Neural progenitor cell (in vitro differentiated cells): ENCODE measurements at places on chromosomes 2 and 18. TPM values are rescaled to one million over a fixed set of nuclear protein-coding genes. Genes with fewer than 3 reads are reported as not detected.

- peak; percentile 90 for DNase-seq
Observed at GRCh38 chr2:98086491-98087446, at the start of gene VWA3B. VWA3B (plus strand) TSS chr2:98087167; CDS start chr2:98093093, 5,926 bp downstream.

DNA sequence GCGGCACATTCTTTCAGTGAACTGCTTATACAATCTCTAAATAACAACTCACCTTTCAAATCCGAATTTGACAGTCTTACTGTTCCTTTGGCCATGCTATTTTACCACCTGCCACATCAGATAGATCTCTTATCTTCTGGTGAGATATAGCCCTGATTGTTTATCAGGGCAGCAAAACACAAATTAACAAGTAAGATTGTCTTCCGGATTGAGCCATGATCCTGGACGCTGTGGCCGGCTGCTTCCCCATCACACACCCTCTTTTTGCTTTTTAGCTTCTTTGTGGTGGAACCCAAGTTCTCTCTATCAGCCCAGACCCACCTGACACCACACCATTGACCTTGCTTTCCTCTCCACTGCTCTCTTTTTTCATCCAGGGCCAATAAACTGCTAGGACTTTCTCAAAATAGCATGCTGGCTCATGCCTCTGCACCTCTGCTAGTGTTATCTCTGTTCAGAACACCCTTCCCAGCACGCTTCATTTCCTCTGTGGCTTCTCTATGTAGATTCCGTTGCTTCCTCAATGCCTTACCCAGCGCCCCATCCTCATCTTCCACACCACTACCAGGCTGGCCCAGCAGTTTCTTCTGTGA is 111.8 kb upstream of the CNTNAP5 start:
- DNase-seq = no peak

DNA sequence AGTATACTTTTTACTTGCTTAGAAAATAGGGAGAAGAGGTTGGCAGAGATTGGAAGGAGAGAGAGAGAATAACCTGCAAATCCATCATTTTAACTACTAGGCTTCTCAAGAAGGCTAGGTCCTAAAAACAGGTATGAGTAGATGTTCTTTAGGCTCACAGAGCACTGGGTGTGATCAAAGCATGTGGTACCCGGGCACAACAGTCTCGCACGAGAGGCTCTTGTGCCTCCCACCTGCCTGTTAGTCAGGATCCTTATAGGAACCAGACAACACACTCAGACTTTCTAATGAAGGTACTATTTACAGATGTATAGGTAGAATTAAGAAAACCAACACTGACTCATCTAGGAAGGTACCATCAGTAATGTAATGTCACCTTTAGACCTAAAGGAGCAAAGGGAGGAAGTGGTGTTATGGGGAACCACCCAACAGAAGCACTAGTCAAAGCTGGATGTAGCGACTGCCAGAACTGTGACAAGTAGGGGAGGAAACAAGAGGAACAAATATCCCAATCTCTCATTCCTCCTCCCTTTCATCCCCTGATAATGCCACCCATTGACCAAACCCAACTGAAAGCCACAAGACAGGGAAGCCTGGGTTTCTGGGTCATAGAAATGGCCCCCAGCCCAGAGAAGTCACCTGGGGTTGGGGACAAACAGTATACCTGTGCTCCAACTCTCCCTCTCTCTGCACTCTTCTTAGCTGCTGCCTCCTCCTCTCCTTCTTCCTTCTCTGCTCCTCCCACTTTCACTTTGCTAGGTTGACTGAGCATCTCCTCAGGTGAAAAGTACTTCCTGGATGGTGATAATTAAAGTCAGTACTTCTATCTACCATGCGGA is 16.0 kb upstream of the MARCHF4 start:
- DNase-seq = no peak

- DNase-seq = no peak
Observed at GRCh38 chr2:156430980-156431358, 5.2 kb upstream of the GPD2 start.

DNA sequence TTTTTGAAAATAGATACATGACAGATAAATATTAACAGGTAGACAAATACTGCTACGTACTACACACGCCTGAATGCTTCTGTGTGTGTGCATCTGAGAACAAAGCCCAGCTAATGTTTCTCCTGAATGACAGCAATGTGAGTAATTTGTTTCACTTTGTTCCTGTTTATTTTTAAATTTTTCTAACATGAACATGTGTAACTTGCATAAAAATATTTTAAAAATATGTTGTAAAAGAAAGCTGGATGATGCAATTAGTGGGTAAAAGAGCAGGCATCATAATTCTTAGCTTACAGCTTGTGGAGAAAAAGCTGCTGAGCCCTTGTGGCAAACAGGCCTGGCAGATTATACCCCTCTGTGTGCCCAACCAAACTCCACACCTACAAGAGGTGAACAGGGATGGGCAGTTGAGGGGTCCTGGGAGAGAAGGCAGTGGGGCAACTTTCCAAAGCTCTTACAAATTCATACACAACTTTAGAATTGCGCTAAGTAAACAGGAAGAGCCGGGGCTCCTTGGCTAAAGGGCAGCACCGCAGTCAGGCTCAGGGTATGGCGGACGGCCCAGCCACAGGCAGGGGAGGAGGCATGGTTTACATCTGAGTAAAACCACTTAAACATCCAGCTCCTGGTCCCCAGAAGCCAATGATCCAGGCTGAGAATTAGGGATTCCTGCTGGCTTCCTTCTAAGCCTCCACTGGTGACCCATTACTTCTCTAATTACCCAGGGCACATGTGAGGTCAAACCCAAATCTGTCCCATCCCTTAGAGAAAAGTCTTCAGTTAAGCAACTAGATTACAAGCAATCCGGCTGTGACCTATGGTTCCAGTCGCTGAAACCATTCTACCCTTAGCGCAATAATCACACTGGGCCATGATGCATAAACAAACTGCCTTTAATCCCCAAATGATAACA is 14.0 kb downstream of the PXDN start:
- peak; percentile 83 for DNase-seq

GRCh38 chr2:136104977-136105376 is 13.0 kb downstream of the CXCR4 start:
- DNase-seq = no peak

- peak; percentile 66 for DNase-seq
Observed at GRCh38 chr18:26574958-26575864, 26.9 kb upstream of the KCTD1 start.

- peak; percentile 20 for DNase-seq
Observed at GRCh38 chr2:160087854-160088745, 25.7 kb upstream of the PLA2R1 start.

GRCh38 chr2:211903961-211904360 is 634.6 kb downstream of the ERBB4 start:
- DNase-seq = no peak

GRCh38 chr2:140891614-140892212 is 1239.1 kb downstream of the LRP1B start:
- no peak for DNase-seq

DNA sequence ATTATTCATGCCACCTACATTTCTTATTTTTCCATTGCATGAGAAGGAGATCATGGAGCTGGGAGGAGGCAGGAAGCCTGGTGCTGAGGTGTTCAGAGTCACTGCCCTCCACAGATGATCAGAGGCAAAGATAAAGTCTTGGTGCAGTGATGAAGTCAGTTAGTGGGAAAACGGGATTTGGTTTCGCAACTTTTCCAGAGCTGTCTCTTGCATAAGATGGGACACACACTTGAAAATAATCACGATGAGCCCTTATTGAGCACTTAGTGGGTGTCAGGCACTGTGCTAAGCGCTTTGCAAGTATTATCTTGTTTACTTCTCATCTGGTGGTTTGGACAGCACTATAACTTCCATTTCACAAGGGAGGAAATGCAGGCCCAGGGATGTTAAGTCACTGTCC is 222.1 kb upstream of the SMAD2 start:
- no peak for DNase-seq

GRCh38 chr2:229956491-229956890 is 34.2 kb downstream of the FBXO36 start:
- DNase-seq = peak; percentile 21

GRCh38 chr2:192390401-192390800 is 195.7 kb upstream of the TMEFF2 start:
- no peak for DNase-seq

Gene HOXD13
- not detected in 2 replicates for total RNA-seq

Gene LAMA3
- total RNA-seq = 0.28 and 0.47 TPM in 2 replicates

Gene POLE4
- total RNA-seq = 15.4 and 17.5 TPM in 2 replicates

Gene LOXHD1
- not detected in 2 replicates for total RNA-seq

- no peak for DNase-seq
Observed at GRCh38 chr2:7986431-7986830, 695.4 kb upstream of the ID2 start.

- no peak for DNase-seq
Observed at GRCh38 chr18:34772887-34773286, 62.8 kb downstream of the DTNA start.

DNA sequence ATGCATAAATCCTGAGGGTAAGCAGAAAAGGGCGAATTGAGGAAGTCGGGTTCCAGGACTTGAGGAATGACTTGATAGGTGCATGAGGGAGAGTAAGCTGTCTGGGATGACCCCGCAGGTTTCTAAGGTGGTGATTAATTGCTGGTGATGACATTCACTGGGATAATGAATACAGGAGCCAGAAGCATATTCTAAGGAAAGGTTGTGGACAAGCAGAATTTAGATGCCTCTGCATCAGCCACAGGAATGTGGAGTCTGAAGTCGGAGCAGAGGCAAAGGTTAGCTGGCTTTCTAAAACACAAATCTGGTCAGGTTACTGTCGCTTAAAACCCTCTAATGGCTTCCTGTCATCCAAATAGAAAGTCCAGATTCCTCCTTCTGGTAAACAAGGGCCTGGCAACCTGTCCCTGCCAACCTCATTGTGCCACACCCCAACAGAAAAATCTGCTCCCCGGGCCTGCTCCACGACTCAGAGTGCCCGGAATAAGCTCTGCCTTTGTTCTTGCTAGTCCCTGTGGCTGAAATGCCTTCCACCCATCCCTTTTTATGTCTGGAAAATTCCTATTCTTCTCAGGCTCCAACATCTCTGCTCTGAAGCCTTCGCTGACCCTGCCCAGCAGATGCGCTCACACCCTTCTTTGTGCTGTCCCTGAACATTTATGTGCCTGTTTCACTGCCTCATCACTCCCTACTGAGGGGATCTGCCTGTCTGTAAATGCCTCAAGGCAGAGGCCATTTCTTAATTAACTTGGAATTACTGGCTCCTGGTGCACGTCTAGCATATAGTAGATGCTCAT is 11.3 kb upstream of the TMEM214 start:
- no peak for DNase-seq

Gene ELOA2
- total RNA-seq = not detected in 2 replicates

DNA sequence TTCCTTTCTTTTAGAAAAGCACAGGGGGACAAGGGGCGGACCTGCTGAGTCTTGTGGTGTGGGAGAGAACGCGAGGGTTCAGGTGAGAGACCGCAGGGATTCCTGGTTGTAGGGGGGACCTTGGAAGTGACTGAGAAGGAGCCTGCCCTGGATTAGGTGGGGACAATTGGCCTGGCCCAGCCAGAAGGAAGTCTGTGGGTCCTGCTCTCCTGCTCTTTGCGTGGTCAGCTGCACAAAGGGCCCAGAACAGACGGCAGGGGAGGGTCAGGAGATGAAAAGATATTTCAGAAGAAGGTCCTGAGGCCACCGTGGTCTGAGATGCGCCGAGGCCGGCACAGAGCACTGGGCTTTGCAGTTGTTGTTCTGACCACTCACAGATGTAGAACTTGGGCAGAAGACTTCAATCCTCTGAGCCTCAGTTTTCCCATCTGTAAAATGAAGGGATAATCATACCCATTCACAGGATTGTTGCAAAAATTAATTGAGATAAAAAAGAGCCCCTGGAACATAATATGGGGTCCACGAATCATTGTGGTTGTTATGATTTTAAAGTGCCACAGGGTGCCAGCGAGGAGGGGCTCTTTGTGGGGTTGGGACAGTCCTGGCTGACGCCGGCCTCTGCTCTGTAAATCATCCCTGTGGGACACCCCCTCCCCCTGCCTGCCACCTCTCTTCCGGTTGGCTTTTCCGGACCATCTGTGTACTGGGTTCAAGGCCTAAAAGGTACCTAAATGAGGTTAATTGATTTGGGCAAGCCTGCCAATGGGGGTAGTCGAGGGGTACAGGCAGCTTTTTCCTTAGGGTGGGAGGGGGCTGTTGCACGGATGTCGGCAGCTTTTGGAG is 1.8 kb downstream of the LPIN1 start:
- DNase-seq = no peak

DNA sequence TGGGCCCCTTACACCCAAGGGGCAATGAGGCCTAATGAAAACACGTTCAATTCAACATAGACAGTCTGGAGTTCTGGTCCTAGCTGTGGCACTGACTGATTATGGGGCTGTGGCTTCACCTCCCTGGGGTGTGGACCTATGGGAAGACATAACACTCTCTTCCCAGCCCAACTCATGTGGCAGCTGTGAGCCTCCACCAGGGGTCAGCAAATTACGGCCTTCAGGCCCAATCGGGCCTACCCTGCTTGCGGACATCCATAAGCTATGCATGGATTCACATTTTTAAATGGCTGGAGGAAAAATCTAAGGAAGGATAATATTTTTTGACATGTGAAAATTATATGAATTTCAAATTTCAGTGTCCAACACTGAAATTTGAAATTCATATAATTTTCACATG is 101.3 kb downstream of the LOXHD1 start:
- DNase-seq = peak; percentile 69

- DNase-seq = no peak
Observed at GRCh38 chr2:43509886-43510285, 86.0 kb downstream of the THADA start.

- DNase-seq = no peak
Observed at GRCh38 chr2:107591561-107592279, 235.0 kb upstream of the RGPD4 start.

Gene TMEM247
- not detected in 2 replicates for total RNA-seq

DNA sequence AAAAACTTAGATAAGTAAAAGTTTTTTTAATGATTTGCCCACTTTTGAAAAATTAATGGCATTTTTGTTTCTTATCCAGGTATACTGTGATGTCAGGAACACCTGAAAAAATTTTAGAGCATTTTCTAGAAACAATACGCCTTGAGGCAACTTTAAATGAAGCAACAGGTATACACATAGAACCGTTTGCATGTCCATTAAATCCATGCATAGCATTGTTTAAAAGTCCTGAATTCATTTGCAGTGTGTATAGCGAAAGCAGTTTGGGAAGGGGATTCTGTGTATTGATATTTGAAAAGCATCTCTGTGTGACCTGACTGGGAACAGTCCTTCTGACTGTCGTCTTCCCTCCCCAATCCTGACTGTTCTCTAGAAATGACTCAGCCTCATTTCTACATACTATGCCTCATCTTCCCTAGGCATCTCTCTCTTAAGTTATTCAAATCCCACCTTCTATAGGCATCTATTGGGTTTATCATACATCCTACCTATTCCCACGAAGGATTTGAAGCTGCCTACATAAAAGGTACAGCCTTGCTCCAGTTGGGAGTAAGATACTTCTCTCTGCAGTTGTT is 79.2 kb upstream of the MAP3K20 start:
- no peak for DNase-seq
